ENCODE measurements at places on chromosomes 2 and 18.

- no peak for DNase-seq
These were observed 196.0 kb downstream of the FHOD3 start for GRCh38 chr18:36493349-36494159.

DNA sequence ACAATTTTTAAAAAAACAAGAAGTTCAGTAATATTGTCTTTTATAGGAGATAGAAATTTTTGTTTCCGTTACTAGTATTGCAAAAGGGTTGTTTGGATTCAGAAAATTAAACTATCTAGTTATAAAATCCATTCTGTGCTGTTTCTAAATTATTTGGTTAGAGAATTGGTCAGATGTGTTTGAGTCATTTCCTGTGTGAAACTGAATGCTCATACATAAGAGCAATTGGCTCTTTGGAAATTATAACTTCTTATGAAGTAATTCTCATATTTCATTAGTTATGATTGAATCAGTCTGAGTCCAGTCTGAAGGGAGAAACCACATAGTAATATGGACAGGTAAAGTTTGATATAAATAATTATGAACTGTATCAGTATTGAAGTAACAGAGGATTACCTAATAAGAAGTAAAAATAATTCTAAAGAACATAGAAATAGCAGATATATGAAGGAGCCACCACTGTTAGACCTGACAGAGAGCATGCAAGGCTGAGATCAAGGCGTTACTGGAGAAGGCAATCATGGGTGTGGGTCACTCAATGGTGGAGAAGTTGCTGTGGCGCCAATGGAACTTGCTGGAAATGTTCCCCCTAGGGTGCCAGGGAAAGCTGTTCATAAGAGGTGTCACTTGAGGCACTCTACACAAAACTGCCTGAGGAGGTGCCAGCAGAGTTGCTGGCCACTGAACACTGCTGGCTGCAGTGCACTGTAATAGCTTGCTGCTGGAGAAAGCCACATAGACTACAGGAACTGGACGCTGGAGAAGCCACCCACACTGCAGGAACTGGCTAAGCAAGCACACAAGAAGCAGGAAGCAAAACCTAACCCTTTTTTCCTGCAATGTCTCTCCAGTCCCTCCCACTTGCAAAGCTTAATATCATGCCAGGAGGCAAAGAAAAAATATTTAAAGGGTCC, 18.0 kb upstream of the FAP start:
- no peak for DNase-seq

GRCh38 chr18:3725115-3725514, 275.1 kb downstream of the TGIF1 start:
- DNase-seq: no peak

- DNase-seq: no peak
These were observed 404.6 kb upstream of the CWC22 start for GRCh38 chr2:180411661-180412060.

DNA sequence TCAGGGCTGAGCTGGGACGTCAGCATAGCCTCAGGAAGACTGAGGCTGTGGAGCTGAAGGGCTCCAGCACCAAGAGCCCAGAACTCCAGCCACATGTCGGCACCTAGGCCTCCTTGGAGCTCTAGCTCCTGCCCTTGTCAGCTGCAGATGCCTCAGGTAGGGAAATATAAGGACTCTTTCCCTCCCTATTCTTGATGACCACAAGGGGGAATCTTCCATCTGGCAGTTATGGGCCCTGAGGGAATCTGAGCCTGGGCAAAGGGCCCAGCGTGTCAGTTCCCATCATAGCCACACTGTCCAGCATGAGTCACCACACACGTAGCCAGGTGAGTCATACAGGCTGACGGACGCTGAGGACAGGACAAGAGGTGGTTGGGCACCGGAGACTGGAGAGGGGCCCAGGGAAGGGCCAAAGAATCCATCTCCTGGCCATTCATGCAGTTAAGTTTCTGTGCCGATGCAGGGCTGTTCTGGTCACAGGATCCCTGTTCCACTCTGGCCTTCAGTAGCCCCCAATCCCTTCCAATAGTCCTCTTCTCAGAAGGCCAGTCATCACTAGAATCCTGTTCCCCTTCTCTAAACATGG, 1.8 kb downstream of the MPV17 start:
- DNase-seq: peak; percentile 87

DNA sequence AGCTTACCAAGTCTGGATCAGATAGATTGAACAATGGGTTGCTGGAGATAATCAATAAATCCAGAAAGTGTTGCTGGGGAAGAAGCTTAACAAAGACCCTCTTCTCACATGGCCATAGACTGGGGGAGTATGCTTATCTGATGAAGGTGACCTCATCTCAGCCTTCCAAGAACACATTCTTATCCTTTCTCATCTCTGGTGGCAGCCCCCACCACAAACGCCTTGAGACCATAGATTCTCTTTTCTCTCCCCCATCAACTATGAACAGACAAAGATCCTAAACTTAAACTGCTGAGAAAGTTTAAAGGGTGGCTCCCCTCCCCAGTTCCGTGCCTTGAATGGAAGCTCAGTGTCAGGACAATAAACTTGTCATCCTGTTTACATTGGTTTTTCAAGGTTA, 428.7 kb upstream of the TRIB2 start:
- DNase-seq: no peak

- no peak for DNase-seq
These were observed 132.6 kb downstream of the SEPTIN10 start for GRCh38 chr2:109481196-109481555.

DNA sequence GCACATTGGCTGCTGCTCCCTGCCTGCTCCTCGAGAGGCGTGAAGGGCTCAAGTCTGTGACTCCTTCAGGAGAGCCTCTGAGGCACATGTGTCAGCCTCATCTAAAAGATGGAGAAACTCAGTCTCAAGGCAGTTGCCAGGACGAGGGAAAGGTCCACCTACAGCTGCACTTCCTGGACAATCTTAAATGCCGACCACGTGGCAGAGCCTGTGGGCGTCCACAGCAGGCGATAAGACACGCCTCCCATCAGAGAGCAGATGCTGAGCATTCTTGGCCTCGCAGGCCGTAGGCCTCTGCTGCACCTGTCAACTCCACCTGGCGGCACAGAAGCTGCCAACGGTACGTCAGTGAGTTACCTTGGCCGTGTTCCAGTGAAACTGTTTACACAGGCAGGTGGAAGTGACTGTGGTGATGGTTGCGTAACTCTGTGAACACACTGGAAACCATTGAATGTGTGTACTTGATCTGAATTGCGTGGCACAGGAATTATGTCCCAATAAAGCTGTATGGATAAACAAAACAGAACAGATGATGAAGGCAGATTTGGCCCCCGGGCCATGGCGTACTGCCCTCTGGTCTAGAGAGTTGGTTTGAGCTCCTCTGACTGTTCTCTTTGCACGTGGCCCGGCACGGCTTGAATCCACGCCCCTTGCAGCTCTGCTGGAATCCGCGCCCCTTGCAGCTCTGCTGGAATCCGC, 114.5 kb downstream of the RNF144A start:
- peak; percentile 85 for DNase-seq

DNA sequence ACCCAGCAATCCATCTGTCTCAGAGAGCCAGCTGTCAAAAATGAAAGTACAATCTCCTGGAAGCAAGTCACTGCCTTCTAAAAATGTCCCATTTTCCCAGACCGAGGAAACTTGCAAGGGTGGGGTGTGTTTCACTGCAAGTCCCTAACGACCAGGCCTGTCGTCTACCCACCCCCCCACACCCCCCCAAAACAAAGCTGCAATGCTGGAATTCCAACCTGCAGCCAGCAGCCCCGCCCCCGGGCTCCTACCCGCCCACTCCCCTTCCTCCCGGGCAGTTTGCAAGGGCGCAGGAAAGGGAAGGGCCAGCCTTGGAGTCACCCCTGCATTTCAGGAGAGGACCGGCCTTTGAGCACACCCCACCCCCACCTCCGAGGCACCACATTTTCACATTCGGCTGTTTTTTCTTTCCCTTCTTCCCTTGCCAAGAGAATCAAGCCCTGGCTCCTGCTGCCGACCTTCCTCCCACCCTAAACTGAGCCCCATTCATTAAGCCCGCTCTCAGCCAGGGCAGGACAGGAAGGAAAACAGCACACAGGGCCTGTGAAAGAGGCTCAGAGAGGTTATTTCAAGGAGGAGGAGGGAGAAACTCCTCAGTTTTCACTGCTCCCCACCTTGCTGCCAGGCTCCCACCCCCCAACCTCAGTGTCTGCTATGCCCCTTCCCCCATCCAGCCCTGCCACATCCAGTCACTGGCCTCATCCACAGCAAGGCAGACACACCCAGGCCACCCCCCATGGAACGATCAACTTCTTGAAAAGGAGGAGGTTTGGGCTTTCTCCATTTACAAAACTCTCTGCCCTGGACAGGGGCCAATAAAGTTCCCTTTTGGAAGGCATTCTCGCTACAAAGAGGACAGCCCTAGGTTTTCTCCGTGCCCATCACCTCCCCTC, 11.3 kb downstream of the SMAD7 start:
- no peak for DNase-seq

DNA sequence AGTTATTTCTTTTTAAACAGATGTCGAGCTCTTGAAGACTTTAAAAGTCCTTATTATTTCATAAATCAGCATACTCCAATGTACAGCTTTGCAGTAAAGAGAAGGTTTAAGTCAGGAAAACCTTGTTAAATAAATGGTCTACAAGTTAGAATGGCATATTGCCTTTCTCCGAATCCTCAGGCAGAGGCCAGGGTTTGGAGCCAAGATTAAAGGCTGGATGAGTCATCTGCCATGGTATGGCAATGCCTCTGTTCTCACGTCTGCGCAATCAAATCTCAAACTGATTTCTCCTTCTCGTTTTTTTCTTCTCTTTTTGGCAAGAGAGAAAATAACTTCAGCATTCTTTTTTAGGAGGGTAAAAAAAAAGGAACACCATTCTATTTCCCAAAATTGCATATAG, 5.6 kb upstream of the KCNJ3 start:
- no peak for DNase-seq

GRCh38 chr2:6814312-6814711, 51.4 kb downstream of the CMPK2 start:
- DNase-seq: no peak

- peak; percentile 51 for DNase-seq
These were observed 99.8 kb downstream of the CACNB4 start for GRCh38 chr2:151999053-151999452.

GRCh38 chr2:127653421-127654083, 7.6 kb downstream of the GPR17 start:
- DNase-seq: no peak

DNA sequence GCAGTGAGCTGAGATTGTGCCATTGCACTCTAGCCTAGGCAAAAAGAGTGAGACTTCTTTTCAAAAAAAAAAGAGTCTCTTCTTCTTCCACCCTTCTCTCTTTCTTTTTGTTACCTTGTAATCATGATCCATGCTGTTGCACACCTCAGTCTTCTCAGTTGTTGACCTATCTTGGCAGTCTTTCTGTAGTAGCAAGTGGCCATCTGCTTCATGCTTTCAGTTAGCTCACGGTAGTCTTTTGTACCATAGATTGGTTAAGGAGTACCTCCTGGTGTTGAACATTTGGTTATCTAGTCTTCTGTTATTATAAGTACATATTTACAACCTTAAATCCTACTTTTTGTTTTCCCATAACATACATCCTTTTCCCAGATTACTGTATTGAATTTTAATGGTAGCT, 3.1 kb downstream of the GORASP2 start:
- DNase-seq: no peak

Measured in left lobe of liver (tissue), 2 donors.